ENCODE measurements at places on chromosomes 13 and 19. TPM values are rescaled to one million over a fixed set of nuclear protein-coding genes. Genes with fewer than 3 reads are reported as not detected.

- no peak for DNase-seq
Measured at GRCh38 chr19:40582467-40582866, 5.8 kb downstream of the SHKBP1 start.

Gene CEACAM1
- 5.3 TPM for total RNA-seq

- DNase-seq, result no peak
Measured at GRCh38 chr13:19632915-19633478, 462 bp upstream of the MPHOSPH8 start.

- DNase-seq, result no peak
Measured at GRCh38 chr13:78631077-78631476, 27.7 kb upstream of the POU4F1 start.
